Activated naive CD4-positive, alpha-beta T cell treated with anti-CD3 and anti-CD28 coated beads, Interleukin-2, amount 50 U/mL, for 72 hours (primary cell): ENCODE measurements at places on chromosomes 7 and 10.

DNA sequence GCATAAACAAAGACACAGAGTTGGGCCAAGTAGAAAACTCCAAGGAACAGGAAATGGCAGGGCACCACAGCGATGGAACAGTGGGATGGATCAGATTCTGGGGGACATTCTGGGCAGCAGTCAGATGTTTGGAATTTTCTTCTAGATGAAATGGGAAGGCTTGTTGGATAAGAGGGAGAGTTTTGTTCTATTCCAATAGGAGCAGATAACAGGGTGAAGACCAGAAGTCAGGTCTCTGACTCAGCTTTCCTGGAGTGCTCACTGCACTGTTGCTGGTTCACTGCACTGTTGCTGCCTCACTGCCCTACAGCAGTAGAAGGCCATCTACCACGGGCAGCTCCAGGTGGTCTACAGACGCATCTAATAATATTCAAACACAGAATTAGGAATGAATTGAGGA is 135.6 kb downstream of the ATE1 start:
- DNase-seq: no peak

- no peak for DNase-seq
Measured at GRCh38 chr10:60719721-60720120, 58.6 kb upstream of the CDK1 start.

GRCh38 chr10:1476455-1476803 is 260.9 kb downstream of the ADARB2 start:
- no peak for DNase-seq

- no peak for DNase-seq
Measured at GRCh38 chr10:24477915-24478314, 245.8 kb downstream of the ARHGAP21 start.

GRCh38 chr10:16919121-16919982 is 102.1 kb upstream of the RSU1 start:
- DNase-seq: no peak

DNA sequence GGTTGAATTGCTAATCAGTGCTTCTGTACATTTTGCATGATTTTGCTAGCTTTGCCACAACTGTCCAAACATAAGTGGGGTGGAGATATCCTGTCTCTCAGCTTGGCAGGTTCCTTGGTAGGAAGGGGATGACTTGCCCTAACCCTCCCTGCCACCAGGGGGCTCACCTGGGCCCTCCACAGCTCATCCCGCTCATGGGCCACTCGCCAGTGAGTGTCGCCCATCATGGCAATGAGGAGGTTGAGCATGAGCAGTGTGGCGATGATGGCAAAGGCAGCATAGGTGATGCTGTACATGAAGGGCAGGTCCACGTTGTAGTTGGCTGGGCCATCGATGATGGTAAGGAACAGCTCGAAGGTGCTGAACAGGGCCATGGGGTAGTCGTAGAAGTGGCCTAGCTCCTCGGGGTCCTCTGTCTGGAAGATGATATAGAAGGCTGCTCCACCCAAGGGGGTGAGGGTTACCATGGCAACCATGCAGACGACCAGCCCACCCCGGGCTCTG is 12.2 kb downstream of the TRPV6 start:
- DNase-seq: no peak

DNA sequence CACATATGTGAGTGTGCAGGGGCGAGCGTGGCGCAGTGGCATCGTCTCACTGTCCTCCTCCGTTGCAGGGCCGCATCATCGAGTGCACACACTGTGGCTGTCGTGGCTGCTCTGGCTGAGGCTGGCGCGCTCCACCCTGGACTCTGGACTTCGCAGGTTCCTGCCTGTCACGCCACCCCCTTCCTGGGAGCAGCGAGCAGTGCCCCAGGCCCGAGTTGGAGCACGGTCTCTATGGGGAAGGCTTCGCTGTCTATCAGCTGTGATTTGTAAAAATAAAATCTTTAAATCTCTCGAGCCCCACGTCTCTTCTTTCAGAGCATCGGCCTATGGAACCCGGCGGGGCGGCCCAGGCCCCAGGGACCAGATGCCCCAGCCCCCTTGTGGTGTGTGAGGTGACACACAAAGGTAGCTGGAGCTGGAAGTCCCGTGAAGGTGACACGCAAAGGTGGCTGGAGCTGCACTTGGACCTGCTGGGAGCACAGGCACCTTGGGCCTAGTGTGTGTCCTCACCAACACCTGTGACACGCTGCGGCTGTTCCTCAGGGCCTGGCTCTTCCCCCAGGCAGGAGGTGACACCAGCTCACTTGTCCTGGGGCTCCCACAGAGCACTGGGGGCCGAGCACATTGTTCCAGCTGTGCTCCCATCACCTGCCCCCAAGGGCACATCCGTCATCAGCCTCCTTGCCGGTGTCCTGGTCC is 10.7 kb downstream of the BUD31 start:
- no peak for DNase-seq

DNA sequence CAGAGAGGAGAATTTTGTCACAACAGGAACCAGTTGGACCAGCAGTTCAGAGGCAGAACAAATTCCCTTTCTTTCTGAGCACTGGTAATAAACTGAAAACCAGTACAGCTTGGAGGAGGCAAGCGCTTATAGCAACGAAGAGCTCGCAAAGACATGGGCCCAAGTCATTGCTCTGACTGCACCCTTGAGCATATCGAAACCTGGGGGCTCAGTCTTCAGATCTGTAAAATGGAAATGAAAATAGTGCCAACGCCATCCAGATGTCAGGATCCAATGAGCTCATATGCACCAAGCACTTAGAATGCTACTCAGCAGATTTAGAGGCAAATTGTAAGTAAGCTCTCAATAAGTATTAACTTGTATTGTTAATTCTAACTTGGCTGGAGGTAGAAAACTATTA is 14.4 kb upstream of the CALU start:
- DNase-seq: no peak

- DNase-seq: no peak
Measured at GRCh38 chr7:1419688-1420087, 39.6 kb downstream of the MICALL2 start.

- no peak for DNase-seq
Measured at GRCh38 chr7:80334908-80335307, 177.0 kb downstream of the GNAT3 start.

DNA sequence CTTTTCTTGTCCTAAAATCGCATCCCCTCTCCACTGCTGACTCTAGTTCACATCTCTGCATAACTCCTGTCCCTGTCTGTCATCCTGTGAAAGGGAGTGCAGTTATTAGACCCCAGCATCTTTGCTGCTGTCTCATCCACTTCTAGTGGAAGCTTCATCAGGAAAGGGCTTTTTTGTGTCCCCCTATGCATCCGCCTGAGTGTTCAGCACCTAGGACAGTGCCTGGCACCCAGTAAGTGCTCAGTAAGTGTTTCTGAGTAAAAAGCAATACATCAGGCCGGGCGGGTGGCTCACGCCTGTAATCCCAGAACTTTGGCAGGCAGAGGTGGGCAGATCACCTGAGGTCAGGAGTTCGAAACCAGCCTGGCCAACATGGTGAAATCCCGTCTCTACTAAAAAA is 211.8 kb upstream of the FOXK1 start:
- DNase-seq: no peak

- no peak for DNase-seq
Measured at GRCh38 chr7:149050941-149051340, 22.6 kb upstream of the PDIA4 start.

DNA sequence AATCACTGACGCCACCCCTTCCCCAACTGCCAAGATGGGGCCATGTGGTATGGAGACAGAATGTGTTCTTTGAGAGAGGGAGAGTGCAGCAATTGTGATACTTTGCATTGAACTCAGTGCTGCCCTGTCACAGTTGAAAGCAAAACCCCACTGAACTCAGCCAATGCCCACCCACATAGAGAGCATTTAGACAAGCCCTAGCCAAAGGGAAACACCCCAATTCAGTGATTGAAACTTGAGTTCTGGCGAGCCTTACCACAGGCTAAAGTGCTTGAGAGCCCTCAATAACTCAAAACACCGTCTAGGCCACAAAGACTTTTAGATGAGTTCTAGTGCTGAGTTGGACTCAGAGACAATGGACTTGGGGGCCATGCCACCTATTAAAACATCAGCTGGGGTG is 751.9 kb upstream of the POT1 start:
- no peak for DNase-seq

DNA sequence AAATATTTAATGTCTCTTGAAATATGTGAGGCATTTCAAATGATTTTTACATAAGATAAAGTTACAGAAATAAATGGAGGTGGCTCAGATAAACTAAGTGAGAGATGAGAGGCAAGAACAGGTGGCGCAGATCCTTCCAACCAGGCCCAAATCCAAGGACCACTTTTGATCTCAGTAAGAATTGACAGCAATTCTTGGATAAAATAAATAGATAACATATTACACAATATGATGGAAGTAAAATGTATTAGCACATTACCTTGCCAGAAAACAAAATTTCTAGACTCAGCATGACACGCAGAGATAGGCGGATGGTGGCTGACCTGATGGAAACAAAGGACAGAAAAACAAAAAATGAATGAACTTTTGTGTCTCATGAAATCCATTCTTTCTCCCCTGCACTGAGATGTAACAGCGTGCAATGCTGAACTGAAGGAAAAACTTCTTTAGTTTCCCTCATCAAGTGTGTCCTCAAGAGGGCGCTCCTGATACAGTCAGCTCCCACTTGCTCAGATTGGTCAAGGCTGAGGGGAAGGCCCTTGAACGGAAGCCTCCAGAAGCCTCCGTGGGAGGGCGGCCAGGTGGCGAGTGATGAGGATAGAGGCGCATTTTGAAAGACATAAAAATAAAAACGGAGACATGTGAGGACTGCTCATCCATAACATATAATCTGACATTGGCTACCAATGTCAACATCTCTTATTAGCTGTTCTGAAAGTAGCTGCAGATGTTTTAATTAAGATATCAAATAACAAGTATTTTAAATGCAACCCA is 62.8 kb upstream of the GSDME start:
- DNase-seq: peak; percentile 78

DNA sequence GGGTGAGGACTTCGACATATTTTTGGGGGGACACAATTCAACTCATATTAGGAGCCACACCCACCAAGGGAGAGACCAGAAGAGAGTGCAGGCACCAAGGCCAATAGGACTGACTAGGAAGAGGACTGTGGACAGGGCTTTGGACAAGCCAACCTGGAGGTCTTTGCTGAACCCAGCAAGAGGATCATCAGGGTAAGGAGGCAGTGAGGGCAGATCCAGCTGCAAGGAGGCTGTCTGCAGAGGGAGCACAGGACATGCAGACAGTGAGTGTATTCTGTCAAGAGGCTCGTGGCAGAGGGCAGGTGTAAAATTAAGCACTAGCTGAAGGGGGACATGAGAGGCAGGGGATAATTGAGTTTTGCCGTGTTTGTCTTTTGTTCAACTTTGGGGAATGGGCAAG is 83.4 kb upstream of the MGMT start:
- DNase-seq: no peak

GRCh38 chr7:138478499-138478908 is 18.4 kb downstream of the TRIM24 start:
- DNase-seq: no peak

DNA sequence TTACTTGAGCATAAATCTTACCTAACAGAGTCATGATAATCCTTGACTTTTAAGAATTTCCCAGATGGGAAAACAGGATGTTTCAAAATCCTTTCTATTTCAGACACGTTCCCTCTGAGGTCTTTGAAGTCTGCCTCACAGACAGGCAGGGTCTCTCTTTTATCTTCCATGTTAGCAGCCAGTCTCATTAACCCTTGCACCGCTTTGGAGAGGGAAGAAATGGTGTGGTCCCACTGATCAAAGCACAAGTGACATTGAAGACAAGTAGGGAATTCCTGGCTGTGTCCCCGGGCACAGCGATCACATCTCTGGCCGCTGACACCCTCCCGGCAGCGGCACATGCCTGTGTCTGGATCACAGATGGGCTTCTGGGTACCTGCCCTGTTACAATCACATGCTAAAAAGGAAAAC is 52.7 kb upstream of the LAMB1 start:
- DNase-seq: no peak

- no peak for DNase-seq
Measured at GRCh38 chr7:46811529-46811928, 770.4 kb downstream of the TNS3 start.

DNA sequence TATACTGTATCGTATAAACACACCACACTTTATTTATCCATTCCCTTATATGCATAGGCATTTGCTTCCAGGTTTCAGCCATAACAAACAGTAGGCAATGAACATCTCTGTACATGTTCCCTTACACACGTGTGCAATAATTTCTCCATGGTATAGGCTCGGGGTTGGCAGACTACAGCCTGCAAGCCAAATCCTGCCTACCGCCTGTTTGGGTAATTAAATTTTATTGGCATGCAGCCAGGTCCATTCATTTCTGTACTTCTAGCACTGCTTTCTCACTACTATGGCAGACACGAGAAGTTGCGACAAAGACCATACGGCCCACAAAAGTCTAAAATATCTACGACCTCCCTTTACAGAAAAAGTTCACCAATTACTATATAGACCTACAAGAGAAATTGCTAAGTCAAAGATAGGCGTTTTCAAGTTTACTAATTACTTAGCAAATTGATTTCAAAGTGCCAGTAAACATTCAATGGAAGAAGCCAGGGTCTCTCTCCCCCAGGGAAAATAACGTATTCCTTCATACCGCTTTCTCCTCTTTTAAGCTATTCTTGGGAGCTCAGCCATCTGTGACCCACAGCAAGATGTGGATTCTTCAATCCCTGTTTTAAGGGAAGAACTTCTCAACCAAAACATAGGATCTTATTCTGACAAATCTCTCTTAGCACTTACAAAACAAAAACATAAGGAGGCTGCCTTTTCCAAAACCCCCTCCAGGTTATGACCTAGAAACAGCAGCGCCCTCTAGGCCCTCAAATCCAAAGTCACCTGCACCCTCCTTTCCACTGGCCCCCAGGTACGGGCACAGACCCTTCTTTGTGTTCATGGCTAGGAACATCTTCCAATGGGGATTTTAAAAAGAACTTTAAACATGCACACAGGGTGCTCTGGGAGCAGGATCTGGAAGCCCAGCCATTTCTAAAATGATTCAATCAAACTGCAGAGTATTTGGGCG is 100.5 kb downstream of the FGFR2 start:
- no peak for DNase-seq
